ENCODE measurements at places on chromosomes 4 and X. TPM values are rescaled to one million over a fixed set of nuclear protein-coding genes. Genes with fewer than 3 reads are reported as not detected.
A peak's percentile ranks its signal among the peaks of the same experiment; 100 is the strongest.

- no peak for DNase-seq
- H3K27me3 ChIP-seq: no peaks in the 10 kb centered on the region
- H3K27ac ChIP-seq: no peak overlapping the region
- no peaks in the 10 kb centered on the region for H3K4me1 ChIP-seq
- no peak overlapping the region for H3K4me3 ChIP-seq
- no peaks in the 10 kb centered on the region for H3K36me3 ChIP-seq
Observed at GRCh38 chr4:175833574-175834311, 21.7 kb upstream of the GPM6A start.

DNA sequence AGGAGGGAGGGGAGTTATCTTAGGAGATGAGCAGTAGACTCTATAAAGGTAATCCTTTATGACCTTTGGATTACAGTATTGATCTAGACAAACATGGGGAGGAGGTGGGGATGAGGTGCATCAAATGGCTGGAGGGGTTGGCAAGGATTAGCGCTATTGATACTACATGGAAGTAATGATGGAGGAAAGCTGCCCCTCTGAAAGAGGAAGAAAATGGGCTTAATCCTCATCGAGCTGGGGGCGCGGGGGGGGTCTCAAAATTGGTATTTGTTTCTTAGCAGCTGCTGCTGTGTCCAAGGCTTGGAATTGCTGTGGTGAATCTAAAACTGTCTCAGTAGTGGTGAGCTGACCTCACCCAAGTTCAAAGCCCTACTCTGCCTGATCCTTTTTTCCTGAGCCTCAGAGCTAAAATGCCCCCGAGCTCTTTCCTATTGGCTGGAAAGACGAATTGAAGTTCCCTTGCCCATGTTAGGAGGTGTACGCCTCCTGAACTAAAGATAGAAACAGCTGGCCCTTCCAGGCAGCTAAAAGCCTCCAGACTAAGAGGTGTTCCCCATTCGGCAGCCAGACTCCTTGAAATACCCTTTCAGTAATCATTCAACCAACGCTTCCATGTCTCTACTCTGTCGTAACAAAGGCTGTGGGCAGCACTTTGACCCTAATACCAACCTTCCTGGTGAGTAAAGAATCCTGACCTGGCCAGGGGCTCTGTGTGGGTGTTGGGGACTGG lies at the start of gene ITGB1BP2:
Gene ITGB1BP2 (plus strand): TSS at position 556 of the 730 bp plus-strand sequence. CDS start 57 bp downstream, at position 613.
- peaks cover 49% of the 10 kb centered on the region for H3K36me3 ChIP-seq
- H3K27me3 ChIP-seq: no peaks in the 10 kb centered on the region
- no peaks in the 10 kb centered on the region for H3K4me1 ChIP-seq
- no peak within 1 kb of the TSS for H3K27ac ChIP-seq

- no peaks in the 10 kb centered on the region for H3K27me3 ChIP-seq
- no peak overlapping the region for H3K4me3 ChIP-seq
- no peaks in the 10 kb centered on the region for H3K36me3 ChIP-seq
- H3K27ac ChIP-seq: no peak overlapping the region
- DNase-seq: no peak
Observed at GRCh38 chr4:163816494-163816893, 322.0 kb downstream of the TMA16 start.

Gene ODAPH
- total RNA-seq: not detected

DNA sequence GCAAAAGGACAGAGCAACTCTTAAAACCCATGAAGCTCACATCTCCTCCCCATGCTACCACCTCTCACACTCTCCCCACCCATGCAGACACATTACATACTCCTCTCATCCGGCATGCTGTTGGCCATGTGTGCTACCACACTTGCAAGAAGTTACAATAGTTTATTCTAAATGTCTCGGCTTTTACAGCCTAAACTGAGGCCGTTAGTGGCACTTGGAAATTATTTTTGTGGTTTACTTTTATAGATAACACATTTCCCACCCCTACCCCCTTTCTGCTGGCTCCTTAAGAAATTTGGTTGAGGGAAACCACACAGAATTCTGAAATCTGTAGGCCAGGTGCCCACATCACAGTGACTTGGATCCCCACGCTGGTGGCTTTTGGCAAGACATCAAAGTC lies 141.1 kb upstream of the HHIP start:
- H3K4me1 ChIP-seq: no peaks in the 10 kb centered on the region
- H3K4me3 ChIP-seq: no peak overlapping the region
- H3K36me3 ChIP-seq: no peaks in the 10 kb centered on the region

GRCh38 chr4:76256968-76257367 lies 5.4 kb downstream of the FAM47E start:
- peaks cover 23% of the 10 kb centered on the region for H3K27me3 ChIP-seq
- no peak overlapping the region for H3K4me3 ChIP-seq
- DNase-seq: no peak

DNA sequence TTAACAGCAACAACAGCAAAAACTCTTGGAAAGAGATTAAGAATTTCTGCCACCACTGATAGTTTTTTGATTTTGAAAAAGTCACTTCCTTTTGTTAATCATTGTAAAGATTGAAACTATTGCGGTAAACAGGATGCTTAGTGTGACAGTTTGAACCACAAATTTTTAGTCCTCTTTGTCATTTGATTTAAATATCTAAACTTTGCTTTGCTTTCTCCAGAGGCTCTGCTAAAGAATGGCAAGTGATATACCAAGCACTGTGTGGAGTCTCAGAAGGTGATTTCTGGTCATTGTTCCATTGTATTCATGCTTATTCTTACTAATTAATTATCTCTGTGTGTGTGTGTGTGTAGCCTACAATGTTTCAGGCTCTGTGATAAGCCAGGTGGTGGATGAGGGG lies 155.6 kb downstream of the BMPR1B start:
- peak overlapping the region; percentile 47 for H3K4me3 ChIP-seq
- peaks cover 8% of the 10 kb centered on the region for H3K4me1 ChIP-seq
- no peaks in the 10 kb centered on the region for H3K27me3 ChIP-seq
- H3K27ac ChIP-seq: no peak overlapping the region

Gene MAGEA2B
- not detected for total RNA-seq

Gene ARHGAP24
- 47.5 TPM for total RNA-seq

- H3K4me3 ChIP-seq: peak overlapping the region; percentile 92
- no peaks in the 10 kb centered on the region for H3K36me3 ChIP-seq
- H3K27me3 ChIP-seq: no peaks in the 10 kb centered on the region
- peak overlapping the region; percentile 71 for H3K27ac ChIP-seq
Observed at GRCh38 chrX:151397741-151398070, 700 bp downstream of the VMA21 start.

DNA sequence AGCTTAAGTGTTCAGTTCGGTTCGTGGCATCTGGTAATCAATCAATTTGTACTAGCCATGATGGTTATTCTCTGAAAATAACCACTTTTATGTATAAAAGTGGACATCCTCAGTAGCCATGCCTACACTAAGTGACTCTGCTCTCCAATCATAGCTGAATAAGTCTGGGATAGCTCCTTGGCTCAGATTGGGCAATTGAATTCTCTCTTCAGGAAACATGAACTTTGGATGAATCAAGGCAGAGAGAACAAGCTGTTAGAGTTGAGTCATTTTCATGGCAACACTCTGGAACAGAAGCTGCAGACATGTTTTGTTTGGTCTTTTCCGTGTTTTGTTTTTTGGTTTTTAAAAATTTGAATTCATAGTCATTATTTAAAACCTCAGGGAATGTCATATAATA lies 66.8 kb upstream of the TMEM164 start:
- H3K27ac ChIP-seq: no peak overlapping the region
- no peak for DNase-seq
- H3K4me3 ChIP-seq: no peak overlapping the region
- no peaks in the 10 kb centered on the region for H3K4me1 ChIP-seq
- no peaks in the 10 kb centered on the region for H3K27me3 ChIP-seq

DNA sequence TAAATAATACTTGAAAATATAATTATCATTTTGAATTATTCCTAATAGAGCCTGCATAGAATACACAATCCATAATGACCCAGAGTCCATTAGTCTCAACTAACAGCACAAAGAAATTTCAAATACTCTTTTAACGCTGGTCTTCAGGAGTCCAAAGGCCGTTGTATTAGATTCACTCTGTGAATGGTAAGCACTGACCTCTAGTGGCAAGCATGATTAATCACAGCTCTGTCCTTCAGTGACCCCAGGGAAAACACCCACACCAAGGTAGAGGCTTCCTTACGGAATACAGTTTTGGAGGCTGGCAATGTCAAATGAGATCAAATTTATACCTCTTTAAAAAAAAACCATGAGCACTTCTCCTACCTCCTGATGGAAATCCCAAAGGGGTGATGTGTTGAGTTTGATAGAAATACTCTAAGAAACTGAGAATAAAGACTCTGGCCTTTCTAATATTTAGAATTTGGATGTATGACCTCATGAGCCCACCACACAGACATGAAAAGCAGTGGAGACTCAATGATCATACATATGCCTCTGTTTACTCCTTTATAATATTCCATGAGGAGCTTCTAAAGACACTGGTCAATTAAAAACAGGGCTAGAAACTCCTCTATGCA lies 147.2 kb upstream of the DKK2 start:
- peak; percentile 57 for DNase-seq
- H3K4me1 ChIP-seq: no peaks in the 10 kb centered on the region
- no peak overlapping the region for H3K27ac ChIP-seq
- H3K36me3 ChIP-seq: no peaks in the 10 kb centered on the region
- H3K4me3 ChIP-seq: no peak overlapping the region

GRCh38 chrX:37754516-37754915 lies 25.3 kb upstream of the CYBB start:
- H3K4me3 ChIP-seq: no peak overlapping the region
- H3K27me3 ChIP-seq: no peaks in the 10 kb centered on the region
- H3K27ac ChIP-seq: no peak overlapping the region

- H3K4me1 ChIP-seq: no peaks in the 10 kb centered on the region
- H3K36me3 ChIP-seq: no peaks in the 10 kb centered on the region
- no peak overlapping the region for H3K4me3 ChIP-seq
- H3K27me3 ChIP-seq: no peaks in the 10 kb centered on the region
- DNase-seq: no peak
Observed at GRCh38 chr4:77854431-77855111, 8.1 kb upstream of the MRPL1 start.

- no peaks in the 10 kb centered on the region for H3K27me3 ChIP-seq
- no peak overlapping the region for H3K4me3 ChIP-seq
- DNase-seq: no peak
- H3K36me3 ChIP-seq: peaks cover 41% of the 10 kb centered on the region
- H3K4me1 ChIP-seq: no peaks in the 10 kb centered on the region
Observed at GRCh38 chrX:21991504-21991903, 40.6 kb upstream of the PHEX start.

DNA sequence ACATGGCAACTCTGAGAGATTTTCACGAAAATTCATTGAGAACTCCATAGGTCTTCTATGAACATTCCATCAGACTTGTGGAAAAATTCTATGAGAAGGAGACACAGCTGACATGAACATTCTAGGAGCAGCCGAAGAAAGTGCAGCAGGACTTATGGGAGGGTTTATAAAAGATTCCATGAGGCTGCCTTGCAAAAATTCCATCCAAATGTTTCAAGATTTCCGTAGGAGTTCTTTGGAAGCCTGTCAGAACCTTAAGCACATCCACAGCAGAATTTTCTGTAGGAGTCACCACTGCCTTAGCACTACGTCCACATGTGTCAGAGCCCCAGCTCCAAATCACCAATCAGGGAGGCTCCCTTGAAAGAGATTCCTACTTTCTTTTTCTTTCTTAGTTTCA lies 67.0 kb upstream of the MSX1 start:
- no peaks in the 10 kb centered on the region for H3K4me1 ChIP-seq
- no peak overlapping the region for H3K27ac ChIP-seq
- no peaks in the 10 kb centered on the region for H3K36me3 ChIP-seq

DNA sequence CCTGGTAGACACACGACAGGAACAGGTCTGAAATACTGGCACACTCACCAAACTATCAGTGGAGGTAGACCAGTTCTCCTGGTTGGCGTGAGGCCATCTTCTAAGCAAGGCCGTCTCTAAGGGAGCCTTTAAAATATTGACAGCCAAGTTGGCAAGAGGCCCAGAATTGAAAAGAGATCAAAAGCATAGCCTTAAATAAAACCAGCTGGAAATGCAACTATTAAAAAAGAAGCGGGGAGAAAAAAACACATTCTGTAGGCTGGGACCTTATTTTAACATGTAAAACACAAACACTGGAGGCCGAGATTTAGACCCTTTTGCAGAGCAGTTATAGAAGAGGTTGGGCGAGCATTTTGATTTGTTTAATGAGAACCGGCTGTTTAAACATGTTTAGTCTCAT lies 233.0 kb upstream of the CLNK start:
- DNase-seq: no peak
- no peaks in the 10 kb centered on the region for H3K4me1 ChIP-seq

DNA sequence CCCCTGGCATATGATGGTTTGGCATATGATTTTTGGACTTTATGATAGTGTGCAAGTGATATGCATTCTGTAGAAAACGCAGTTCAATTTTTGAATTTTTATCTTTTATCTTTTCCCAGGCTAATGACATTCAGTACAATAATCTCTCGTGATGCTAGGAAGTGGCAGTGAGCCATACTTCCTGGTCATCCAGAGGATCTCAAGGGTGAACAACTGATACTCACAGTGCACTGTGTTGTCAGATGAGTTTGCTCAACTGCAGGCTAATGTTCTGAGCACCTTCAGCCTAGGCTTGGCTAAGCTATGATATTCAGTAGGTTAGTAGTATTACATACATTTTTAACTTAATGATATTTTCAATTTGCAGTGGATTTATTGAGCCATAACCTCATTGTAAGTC lies 405.3 kb downstream of the PCDH7 start:
- H3K36me3 ChIP-seq: no peaks in the 10 kb centered on the region
- no peak overlapping the region for H3K27ac ChIP-seq
- no peak overlapping the region for H3K4me3 ChIP-seq
- no peak for DNase-seq
- no peaks in the 10 kb centered on the region for H3K4me1 ChIP-seq
- no peaks in the 10 kb centered on the region for H3K27me3 ChIP-seq

DNA sequence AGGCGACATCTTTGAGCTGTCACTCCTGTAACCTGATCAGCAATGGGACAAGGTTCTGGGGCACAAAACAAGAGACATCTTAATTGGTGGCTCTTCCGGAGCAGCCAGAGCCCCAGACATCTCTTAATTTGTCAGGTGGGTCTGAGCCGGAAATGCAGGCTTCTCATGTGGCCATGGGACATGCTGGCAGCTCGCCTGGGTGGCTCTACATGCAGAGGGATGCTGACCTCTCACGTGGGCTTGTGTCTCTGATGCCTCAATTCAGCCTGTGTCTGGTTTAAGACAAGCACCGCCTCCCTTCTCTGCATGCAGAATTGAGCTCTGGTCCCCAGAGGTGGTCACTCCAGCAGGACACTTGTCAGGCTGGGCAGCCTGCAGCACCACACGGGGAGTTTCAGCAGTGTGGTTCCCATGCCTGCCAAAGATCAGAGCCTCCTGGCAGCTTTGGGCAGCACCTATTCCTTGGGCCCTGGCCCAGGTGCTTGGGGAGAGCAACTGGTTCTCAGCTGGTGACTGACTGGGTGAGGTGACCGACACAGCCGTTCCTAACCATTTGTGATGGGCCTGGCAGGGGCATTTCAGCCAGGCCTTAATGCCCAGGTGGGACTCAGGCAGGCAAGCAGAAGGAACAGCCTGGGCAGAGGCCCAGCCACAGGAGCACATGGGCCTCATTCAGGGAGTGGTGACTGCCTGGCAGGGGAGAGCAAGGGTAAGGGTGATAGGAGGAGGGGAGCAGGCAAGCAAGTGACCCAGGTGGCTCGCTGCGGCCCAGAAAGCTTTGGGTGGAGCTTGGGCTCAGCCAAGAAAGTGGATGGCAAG lies 53.4 kb downstream of the HMX1 start:
- DNase-seq: no peak
- H3K27me3 ChIP-seq: no peaks in the 10 kb centered on the region
- no peaks in the 10 kb centered on the region for H3K36me3 ChIP-seq
- no peaks in the 10 kb centered on the region for H3K4me1 ChIP-seq
